ENCODE measurements at places on chromosomes 3 and 15.

- peak; percentile 26 for DNase-seq
Observed at GRCh38 chr15:73996939-73997338, 2.4 kb downstream of the PML start.

DNA sequence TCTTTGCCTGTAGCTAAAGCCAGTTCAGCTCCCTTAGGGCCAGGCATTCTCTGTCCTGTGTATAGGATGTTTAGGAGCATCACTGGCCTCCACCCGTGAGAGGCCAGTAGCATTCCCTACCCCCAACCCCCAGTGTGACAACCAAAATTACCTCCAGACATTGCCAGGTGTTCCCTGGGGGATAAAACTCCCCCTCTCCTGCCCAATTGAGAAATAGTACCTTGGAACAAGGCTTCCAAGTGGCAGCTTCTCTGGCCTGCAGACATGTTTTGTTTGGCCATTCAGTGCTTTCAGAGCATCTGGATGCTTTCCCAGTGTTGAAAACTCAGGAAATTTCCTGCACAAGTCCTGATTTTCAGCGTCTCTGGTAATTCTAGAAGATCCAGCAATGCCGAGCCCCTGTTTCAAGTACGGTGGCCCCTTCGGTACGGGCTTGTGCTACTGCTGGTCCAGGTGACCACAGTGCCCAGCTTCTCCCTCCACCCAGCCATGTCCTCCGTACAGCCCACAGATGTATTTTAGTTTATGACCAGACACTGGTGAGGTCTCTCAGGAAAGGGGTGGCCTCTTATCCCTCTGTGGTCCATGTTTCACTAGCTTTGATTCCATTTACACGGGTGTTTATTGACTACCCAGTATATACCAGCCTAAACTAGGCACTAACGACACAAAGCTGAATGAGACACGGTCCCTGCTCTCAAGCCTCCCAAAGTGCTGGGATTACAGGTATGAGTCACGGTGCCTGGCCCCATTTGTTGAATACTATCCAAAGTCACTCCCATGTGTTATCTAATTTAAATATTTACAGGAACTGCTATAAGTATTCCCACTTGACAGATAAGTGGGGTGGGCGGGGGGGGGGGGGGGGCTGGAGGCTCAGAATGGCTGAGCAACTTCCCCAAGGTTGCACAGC, 125.4 kb upstream of the RAD18 start:
- no peak for DNase-seq

- DNase-seq, result no peak
Observed at GRCh38 chr15:35929740-35930444, 383.9 kb upstream of the DPH6 start.

GRCh38 chr15:82871358-82871757, 61.9 kb downstream of the WHAMM start:
- DNase-seq, result no peak

DNA sequence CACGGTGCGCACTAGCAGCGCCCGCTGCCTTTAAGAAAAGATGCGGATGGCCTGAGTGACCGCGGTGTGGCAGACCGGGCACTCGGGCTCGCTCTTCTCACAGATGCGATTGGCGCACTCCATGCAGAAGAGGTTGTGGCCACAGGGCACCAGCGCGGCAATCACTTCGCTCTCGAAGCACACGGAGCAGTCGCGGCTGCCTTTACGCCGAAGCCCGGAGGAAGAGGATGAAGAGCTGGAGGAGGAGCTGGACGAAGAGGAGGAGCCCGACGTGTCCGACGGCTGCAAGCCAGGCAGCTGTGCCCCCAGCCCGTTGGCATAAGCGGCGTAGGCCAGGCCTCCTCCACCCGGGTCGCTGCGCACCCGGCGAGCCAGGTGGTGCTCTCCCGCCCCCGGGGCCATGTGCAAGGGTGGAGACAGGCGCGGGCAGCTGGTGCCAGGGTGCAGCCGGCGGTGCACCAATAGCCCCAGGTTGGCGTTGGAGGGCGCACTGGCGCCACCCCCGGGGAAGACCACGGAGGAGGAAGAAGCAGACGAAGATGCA, 2.6 kb downstream of the MEX3B start:
- no peak for DNase-seq

DNA sequence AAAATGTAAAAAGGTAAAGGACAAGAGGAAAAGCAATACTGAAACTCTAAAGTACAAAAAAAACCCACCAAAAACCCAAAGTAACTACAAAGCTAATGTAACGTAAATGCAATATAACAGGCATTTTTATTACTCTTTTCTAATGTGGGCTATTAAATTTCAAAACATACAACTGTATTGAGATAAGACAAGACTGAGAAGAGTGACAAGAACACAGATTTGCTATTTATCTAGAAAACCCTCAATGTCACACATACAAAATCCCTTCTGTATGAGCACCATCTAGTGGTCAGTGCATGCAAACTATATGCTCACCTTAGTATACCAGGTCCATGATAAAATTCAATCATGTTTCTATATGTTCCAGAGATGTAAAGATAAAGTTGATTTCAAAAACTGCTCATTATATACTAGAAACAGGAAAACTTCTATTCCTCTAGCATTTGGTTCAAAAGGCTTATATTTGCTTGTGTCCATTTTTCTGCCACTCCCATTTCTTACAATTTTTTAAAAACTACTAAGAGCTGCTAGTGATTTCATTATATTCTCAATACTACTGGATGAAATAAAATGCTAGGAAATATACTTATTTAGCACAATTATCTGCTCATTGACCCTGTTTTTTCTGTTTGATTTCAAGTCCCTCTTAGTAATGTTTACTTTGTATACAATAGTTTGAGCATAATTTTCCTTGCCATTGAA, 111.4 kb downstream of the DLG1 start:
- DNase-seq, result peak; percentile 37

DNA sequence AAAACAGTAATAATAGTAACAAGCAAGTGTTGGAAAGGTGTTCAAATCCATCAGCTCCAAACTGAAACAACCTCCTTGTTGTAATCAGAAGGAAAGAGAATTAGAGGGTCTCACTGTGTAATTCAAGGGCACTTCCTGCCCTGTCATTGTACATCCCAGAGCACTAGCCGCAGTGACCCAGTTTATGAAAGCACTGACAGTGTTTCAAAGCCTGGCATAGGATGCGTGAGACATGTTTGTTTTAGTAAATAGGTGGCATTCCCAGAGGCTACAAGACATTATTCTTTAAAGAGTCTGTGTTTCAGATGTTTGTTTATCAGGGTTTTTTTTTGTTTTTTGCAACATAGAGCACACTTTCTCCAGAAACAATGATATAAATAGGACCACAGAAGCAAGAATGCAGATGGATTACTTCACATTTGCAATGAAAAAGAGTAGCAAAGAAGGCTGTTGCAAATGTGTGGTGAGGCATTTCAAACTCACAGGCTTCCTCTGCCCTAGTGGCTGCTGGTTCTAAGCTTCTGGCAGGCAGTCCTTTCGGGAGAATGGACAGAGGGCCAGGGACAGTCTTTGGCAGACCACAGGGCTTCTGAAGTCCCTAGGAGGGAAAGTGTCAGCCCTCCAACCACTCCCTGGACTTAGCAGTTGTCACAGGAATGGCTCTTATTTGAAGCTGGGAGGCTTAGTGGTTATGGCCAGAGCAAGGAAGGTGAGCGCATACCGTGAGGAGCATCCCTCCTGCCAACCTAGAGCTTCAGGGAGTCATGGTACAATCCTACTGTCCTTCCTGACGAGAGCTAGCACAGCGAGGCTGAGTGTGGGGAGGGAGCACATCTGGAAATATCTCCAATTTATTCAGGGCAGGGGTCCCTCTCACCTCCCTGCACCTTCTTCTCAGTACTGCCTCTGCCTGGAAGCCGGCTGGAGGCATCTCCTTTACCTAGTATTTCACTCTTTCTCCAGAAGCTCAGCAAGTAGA, 31.4 kb upstream of the TIPARP start:
- no peak for DNase-seq

- no peak for DNase-seq
Observed at GRCh38 chr3:5047764-5048419, 68.7 kb downstream of the BHLHE40 start.

DNA sequence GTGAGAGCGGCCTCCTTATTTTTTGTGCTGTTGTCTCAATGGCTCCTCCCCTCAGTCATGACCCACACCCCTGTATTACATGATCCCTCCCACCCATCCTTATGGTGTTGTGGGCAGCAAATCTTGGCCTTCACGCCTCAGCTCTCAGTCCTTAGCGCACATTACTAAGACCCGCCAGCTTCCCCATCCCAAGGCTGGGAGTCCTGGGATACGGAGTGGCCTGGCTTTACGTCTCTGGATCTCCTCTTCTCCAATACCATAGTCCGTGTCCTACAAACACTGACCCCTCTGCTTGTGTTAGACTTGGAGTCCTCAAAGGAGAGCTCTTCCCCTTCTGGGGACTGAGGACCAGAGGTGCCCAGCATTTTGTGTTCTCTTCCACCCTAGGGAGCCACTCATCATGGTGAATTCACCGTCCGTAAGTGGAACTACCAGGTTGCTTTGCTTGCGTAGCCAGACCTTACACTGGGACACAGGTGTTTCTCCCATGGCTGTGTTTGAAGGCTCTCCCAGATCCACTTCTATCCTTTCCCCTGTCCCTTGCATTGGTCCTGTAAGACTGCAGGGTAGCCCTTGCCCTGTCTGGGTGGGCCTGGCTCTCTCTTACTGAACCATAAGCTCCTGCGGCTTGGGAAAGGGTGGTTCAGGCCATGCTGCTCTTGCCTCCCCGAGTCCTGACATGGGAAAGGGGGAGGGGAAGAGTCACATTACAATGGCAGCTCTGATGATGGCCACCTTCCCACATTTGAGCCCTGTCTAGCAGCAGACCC, 13.6 kb downstream of the GRM2 start:
- no peak for DNase-seq

- DNase-seq, result no peak
Observed at GRCh38 chr3:160780245-160780644, 24.2 kb downstream of the PPM1L start.

DNA sequence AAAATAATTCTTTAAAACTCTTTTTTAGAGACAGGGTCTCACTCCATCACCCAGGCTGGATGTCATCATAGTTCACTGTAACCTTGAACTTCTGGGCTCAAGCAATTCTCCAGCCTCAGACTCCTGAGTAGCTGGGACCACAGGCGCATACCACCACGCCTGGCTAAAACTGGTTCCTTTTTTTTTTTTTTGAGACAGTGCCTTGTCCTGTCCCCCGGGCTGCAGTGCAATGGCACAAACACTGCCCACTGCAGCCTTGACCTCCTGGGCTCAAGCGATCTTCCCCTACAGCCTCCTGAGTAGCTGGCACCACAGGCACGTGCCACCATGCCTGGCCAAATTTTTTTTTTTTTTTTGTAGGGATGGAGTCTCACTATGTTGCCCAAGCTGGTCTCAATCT, 23.7 kb upstream of the FURIN start:
- DNase-seq, result no peak

DNA sequence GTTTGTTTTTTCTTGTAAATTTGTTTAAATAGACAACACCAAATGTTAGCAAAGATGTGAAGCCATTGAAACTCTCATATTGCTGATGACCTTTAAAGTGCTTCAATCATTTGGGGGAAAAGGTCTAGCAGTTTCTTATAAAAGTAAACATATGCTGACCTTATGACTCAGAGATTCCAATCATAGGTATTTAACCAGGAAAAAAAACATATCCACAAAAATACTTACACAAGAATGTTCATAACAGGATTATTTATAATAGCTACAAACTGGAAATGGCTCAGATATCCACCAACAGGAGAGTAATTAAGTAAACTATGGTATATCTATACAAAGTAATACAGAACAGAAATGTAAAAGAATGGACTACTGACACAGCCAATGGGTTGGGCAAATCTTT, 27.1 kb upstream of the RORA start:
- DNase-seq, result no peak

- no peak for DNase-seq
Observed at GRCh38 chr3:123102826-123103225, 36.0 kb downstream of the PDIA5 start.

GRCh38 chr3:103968131-103968530, 1398.6 kb upstream of the ALCAM start:
- no peak for DNase-seq

GRCh38 chr15:27327467-27328025, 356.6 kb downstream of the GABRG3 start:
- DNase-seq, result no peak

DNA sequence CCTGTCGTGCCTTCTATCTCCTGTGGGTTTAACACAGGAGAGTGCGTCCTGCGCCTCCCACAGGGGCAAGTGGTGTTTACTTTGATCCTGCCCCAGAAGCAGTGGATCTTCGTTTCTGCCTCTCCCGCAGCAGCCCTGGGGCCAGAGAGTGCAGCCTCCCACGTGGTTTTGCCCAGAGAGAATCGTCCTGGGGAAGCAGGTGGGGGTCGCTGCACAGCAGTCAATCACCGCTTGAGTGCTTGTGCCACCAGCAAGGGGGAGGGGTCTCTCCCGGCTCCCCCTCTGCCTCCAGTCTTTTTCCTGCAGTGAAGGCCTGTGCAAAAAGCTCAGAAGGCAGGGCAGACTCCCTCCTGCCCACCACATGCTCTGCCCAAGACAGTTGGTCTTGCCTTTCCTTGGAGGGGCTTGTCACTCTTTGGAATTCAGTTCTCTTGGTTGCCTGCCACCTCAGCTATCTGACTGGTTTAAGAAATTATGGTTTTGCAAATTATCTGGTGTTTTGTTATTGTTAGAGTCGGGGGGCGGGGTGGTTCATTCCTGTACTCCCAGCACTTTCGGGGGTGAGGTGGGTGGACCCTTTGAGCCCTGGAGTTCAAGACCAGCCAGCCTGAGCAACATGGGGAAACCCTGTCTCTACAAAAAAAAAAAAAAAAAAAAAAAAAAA, 26.9 kb downstream of the STOML1 start:
- DNase-seq, result no peak

- DNase-seq, result no peak
Observed at GRCh38 chr3:139468399-139468798, 7.9 kb downstream of the RBP2 start.

DNA sequence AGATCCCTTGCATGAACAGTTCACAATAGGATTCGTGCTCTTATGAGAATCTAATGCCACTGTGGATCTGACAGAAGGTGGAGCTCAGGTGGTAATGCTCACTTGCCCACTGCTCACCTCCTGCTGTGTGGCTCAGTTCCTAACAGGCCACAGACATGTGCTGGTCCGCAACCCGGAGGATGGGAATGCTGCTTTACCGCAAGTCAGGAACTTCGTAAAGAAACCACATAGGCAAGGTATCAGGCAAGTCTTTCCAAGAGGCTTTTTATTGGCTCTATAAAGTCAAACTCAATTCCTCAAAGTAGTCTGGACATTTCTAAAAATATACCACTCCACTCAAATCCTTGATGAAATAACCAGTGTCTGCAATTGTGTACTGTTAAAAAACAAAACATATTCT, 56.1 kb downstream of the OSTN start:
- no peak for DNase-seq

GRCh38 chr3:79249701-79250100, 518.1 kb downstream of the ROBO1 start:
- no peak for DNase-seq

DNA sequence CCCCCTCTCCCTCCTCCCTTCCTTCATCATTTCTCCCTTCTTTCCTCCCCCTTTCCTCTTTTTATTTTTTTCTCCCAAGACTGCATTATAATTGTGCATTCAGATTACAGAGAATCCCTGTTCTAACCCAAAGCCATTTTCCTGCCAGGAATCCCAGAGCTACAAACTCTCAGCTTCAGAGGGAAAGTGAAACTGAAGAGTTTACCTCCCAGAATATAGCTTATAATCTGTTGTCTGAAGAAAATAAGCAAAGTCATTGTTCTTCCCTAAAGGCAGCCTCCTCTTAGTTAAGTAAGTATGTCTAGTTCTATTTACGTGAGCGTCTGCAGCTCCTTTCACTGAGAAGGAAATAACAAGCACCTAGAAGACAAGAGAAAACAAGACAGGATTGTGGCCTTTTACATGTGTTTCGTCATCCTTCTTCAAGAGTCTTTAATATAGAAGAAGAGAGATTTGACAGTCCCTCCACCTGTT, 97.2 kb downstream of the CHST2 start:
- DNase-seq, result no peak
